Germinal center (tissue), 1 donor: ENCODE measurements at places on chromosomes 11 and 22.

GRCh38 chr22:31211482-31211861, 626 bp upstream of the LIMK2 start:
- DNase-seq = no peak

DNA sequence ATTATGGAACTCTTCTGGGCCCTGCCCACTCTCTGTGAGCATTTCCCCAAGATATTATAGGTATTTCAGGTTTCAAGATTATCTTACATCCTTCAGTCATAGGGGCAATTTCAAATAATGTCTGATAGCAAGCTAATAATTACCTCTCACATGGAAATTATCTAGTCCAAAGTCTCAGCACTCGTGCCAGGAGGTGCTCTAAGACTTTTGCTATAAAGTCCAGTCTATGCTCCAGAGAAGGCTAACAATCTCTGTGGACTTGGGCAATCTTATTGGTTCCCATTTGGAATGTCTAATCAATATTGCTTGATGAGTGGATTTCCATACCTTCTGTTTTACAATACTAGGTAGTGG, 5.4 kb downstream of the TREH start:
- DNase-seq = no peak

- no peak for DNase-seq
Measured at GRCh38 chr11:93484716-93485115, 58.5 kb downstream of the SMCO4 start.

GRCh38 chr11:45725776-45726492, 60.5 kb upstream of the CHST1 start:
- DNase-seq = no peak

DNA sequence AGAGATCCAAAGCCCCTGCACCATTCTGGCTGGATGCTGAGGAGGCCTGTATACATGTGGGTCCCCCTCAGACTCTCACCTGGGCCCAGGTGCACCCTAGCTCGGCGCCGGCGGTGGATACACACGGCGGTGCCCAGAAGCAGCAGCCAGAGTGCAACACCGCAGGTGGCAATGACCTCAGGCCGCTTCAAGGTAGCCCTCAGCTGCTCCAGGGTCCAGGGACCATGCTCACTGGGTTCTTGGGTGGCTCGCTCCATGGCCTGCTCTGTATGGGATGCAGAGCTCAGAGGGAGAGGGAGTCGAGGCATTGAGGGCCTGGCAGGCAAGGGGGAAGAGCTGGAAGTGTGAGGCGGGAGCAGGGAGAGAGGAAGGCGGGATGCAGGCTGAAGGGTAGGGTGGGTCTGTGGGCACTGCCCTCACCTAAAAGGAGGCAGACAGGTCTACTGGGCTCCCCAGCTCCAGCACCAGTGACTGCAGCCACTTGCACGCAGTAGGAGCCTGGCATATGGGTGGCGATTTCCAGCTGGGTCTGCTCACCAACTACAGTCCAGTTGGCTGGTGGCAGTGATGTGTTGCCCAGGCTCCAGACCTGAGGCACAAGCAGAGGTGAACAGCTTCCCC, 3.8 kb downstream of the ROBO4 start:
- DNase-seq = no peak

DNA sequence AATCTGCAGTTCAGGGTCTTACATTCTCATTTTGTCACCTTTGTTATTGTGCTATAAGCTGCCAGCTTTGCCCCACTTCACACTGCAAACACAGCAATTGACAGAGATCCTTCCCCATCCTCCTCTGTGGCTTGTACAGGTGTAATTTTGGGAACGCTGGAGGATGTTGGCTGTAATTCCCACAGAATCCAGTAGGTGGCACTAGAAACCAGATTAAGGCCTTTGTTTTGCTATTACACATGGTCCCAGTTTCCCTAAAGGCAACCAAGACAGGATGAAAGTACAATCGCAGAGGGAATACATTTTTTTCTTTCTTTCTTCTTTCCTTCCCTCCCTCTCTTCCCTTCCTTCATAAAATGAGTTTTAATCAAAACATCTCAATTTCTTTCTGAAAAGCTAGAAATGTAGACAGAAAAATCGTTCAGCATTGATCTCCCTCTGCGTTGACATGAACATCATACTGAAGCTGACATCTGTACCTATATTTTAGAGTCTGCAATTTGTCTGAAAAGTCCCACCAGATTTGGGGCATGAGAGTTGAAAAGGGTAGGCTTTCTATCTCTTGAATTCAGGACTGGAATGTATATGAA, 21.3 kb upstream of the NELL1 start:
- peak; percentile 43 for DNase-seq

DNA sequence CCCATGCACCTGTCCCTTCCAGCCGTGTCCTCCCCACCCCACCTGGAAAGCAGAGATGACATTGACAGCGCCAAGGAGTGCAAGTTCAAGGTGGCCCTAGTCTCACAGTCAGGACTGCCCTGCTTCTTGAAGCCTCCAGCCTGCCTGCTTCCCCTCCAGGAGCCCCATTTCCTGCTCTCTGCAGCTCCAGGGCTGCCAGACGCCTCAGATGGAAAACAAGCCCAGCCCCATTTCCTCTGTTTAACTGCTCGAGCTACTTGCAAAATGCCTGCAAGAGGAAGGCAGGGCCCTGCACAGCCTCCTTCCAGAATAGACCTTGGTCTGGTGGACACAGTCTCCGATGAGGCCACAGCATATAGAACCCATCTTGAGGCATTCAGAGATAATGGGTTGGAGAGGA, 5.0 kb upstream of the DGKZ start:
- no peak for DNase-seq

GRCh38 chr22:49918911-49919881, 762 bp downstream of the CRELD2 start:
- no peak for DNase-seq

DNA sequence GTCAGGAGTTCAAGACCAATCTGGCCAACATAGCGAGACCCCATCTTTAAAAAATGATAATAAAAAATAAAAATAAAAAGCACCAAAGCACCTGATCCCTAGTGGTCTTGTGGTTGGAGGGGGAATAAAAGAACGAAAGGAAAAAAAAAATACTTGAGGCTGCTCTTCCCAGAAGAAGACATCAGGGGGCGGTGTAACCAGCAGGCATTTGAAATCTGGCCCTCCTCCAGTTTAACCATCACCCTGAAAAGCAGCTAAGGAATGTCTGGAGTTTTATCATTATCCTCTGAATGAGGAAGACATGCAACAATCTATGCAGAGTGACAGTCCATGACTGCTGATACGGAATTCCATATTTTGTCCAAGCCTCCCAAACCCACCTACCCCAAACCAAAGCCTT, 5.6 kb upstream of the KCTD17 start:
- peak; percentile 39 for DNase-seq

DNA sequence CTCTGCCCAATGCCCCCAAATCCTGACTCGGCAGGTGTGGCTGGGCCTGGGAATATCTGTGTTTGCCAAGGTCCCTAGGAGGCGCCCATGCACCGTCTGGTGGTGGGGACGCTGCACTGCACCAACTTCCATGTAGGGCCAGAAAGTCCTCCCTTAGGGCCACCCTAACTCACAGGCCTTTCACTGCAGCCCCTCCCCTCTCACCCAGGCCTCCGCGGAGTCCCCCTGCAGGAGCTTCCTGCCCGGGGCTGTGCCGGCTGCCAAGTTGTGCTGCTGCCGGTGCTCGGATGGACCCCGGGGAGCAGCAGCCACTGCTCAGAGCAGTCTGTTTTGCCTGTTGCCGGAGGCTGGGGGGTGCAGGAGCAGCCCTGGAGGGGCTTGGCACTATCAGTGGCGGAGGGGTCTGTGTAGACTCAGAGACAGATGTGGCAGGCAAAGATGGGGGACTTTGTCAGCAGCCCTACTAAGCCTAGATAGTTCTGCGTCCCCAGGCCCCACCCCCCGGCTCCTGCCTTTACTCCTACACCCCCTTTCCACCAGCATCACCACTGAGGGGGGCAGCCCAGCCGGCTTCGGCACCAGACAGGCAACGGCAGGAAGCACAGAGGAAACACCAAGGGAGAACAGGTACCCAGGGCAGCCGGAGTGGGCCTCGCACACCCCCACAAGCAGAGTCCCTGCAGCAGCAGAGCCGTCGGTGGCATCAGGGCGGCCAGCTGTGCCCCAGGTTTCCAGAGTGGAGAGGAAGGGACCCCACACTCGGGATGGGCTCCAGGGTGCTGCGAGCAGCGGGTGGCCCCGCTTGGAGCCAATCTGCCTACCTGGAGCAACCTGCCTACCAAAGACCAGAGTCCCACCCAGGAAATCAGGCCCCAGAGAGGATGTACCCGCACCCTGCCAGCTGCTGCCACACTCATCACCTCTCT, 124.3 kb downstream of the TRIM29 start:
- peak; percentile 25 for DNase-seq

DNA sequence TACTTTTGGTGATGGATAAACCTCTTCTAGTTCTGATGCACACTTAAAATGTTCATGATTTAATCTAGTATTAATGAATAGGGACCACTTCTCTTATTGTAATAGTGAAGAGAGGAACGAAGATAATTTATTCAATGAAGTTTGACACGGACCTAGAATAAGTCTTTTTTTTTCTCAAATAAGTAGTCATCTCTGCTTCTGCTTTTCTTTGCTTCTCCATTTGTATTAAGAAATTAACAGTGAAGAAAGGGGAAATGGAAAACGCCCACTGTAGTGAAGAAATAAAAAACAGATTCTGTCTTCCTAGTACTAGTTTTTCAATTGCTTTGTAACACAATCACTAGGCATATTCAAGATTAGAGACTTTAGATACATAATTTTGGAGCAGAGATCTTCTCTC, 73.0 kb downstream of the CD44 start:
- peak; percentile 15 for DNase-seq

DNA sequence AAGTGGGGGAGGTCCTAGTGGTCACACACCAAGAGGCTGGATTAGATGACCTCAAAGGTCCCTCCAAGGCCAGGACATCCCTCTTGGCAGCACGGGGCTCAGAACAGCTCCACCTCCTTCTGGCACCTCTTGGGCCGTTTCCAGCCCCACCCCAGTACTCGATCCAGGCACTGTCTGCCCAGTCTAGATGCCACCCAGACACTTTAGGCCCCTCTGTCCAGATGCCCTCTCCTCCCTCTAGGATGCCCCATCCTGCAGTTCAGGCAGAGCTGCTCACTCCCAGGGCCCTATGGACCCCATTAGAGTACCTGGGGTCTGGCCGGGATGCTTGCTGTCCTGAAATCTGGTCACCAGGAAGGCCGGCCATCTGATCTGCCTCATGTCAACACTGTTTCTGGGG, 34.7 kb upstream of the PRR5 start:
- DNase-seq = no peak

DNA sequence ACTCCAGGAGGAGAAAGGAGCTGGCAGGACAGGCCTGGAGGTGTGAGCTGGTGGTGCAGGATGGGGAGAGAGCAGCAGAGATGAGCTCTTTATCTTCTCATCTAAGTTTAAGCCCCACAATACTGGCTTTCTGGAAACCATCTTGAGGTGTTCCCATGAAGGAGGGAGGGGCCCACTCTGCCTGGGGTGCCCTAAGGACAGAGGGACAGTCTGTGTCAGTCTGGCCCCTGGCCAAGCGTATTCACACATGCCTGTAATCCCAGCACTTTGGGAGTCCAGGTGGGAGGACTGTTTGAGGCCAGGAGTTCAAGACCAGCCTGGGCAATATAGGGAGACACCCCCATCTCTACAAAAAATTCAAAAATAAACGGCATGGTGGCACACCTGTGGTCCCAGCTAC, 8.9 kb downstream of the SERHL2 start:
- no peak for DNase-seq

GRCh38 chr11:134944986-134945385, 532.9 kb upstream of the B3GAT1 start:
- DNase-seq = no peak

DNA sequence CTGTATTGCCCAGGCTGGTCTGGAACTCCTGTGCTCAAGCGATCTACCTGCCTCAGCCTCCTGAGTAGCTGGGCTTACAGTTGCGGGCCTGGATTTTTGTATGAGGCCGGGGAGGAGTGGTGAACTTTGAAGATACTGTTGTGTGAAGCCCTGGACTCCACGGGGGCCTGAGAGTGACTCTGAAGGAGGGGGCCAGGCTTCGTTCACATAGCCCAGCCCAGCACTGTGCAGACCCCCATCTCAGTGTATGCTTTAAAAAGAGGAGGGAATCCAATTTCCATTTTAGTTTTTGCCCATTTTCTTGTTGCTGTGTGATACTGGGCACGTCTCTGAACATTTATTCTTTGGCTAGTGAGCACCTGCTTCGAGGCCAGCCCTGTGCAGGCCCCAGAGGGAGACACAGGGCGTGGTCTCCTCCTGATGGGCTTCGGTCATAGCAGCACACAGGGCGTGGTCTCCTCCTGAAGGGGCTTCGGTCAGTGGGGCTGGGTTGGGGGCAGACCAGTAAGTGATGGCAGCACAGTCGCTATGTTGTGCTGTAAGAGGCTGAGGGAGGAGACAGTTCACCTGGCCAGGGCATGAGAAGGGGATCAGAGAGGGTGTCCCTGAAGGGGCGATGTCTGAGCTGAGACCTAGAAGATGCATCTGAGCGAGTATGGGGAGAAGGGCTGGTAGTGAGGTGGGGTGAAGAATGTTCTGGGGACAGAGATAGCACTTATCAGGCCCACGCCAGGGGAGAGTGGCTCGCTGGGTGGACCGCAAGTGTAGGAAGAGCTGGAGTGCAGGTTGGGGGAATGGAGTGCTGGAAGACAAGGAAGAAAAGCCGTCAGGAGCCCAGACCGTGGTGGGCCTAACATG, 14.0 kb downstream of the SAMM50 start:
- DNase-seq = no peak

DNA sequence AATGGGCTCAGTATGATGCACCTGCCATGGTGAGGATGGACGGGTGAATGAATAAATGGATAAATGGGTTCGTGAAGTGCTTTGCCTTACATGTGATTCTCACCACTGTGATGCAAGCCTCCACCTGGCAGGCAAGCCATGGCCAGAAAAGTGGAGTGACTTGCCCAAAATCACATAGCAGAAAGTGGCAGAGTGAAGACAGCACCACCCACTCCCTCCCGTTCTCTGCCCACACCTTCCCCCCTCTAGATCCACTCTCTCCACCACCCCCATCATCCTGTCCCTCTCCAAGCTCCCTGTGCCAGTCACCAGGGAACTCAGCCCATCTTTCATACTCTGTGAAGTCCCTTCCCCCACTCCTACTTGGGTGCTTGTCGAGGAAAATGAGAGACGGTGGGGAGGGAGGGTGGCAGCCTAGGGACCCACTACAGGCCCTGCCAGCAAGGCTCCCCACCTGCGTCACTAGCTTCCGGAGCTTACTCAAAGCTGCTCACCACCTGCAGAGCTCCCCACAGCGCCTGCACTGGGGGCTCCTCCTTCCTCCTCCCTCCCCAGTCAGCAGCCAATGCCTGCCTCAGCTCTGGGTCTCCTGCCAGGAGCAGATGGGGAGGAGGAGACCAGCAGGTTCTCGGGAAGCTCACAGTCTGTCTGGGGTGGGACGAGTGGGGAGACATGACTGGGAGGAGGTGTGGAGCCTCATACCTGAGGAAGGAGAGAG, 82.3 kb downstream of the PDE2A start:
- no peak for DNase-seq

- DNase-seq = peak; percentile 76
Measured at GRCh38 chr22:25048659-25049647, 96.4 kb downstream of the KIAA1671 start.

- DNase-seq = no peak
Measured at GRCh38 chr11:17779861-17780594, 45.4 kb downstream of the KCNC1 start.
